ENCODE measurements at places on chromosomes 7 and 10.

GRCh38 chr7:33893377-33893776 is 12.0 kb upstream of the BMPER start:
- DNase-seq = no peak

GRCh38 chr10:58299580-58299979 is 30.6 kb downstream of the CISD1 start:
- DNase-seq = peak; percentile 55

GRCh38 chr10:117275121-117275520 is 34.2 kb downstream of the SLC18A2 start:
- no peak for DNase-seq

DNA sequence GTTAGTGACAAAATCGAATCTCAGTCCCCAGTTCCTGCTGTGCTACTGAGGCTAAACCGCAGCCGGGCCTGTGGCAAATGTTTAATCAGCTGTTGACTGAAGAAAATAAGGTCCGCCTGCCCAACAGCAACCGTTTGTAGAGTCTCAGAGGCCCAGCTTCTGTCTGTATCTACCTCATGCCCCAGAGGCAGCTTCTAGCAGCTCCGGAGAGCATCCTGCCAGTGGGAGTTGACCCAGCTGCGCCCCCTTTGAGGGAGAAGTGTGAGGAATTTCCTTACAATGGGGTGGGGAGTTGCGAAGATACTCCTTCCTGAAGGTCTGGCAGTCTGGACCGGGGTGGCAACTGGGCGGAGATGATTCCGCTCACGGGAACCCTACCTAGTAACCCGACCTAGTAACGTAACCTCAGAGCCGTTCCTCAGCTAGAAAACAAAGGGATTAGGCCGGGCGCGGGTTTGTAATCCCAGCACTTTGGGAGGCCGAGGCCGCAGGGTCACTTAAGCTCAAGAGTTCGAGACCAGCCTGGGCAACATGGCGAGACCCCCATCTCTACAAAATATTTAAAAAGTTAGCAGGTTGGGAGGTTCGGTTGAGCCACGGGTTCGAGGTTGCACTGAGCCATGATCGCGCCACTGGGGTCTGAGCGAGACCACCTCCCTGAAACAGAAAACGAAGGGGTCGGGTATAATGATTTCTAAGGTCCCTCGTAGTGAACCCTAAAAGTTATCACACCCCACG is 846 bp upstream of the ZNF775 start:
- DNase-seq = peak; percentile 94
